ENCODE measurements at places on chromosomes 13 and 19.

DNA sequence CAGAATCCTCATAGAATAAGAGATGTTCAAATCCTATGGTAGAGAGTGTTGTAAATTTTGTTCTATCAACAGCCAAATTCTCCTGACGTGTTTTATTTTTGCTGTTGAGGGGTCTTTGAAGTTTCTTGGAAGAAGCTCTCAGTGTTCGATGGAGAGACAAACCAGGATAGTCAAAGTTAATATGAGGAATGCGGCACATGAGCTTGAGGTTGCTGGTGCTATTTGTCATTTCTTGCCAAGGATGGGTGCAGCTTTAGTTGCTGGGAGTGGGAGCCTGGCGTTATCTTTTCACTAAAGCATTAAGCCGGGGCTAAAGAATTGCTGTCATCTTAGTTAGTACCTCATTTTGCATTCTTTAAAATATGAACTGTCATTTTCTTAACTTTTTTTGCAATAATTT, 239.9 kb upstream of the CSNK1A1L start:
- DNase-seq = no peak

GRCh38 chr13:27772651-27773425, 19.4 kb upstream of the GSX1 start:
- DNase-seq = no peak

GRCh38 chr13:66748712-66749111, 481.4 kb downstream of the PCDH9 start:
- DNase-seq = no peak

- DNase-seq = no peak
Measured at GRCh38 chr13:27504868-27505194, 54.5 kb upstream of the MTIF3 start.

- no peak for DNase-seq
Measured at GRCh38 chr19:47499371-47499770, 15.4 kb upstream of the KPTN start.

GRCh38 chr19:1058112-1058511, 8.9 kb upstream of the ARHGAP45 start:
- DNase-seq = no peak

DNA sequence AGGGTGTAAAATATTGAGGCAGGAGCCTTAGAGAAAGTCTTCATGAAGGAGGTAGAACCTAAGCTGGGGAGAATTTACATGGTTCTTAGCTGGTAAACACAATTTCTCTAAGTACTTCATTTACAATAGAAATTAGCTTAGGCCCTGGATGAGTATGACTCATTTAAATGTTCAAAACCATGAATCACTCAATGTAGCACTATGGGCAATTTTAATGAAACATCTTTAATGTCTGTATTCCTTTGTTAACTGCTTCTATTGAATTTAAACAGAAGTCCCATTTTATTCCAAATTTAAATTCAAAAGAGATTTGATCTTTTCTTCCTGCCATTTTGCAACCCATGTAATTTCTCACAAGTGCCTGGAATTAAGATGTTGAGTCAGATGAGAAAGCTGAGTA, 252.1 kb downstream of the RFC3 start:
- no peak for DNase-seq

DNA sequence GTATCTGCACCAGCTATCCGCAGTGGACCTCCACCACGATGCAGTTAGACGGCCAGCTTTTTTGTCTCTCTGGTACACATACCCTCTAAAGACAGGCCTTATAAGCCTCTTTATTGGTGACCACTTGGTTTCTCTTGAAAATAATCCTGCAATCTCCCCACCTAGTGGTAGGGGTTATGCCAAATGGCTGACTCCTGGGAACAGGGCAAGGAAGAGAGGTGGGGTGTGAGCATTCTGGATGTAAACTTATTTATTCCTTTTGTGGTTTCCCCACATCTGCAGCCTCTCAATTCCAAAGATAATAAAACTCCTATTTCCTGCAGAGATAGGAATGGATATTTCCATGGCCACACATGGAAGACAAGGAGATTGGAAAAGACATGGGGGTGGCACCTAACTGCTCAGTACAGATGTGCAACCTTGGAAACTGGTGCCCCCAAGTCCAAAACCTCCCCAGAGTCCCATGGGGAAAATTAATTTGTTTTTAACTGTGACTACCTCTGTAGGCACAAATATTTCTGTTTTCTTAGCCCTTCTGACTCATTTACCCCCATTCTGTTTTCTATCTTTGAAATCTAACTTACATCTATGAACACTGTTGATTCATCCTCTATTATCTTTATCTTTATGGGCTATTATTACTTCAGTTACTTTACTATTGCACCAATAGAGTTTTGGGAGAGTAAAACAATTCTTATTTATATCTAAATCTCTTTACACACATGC, 112.7 kb upstream of the TSHZ3 start:
- no peak for DNase-seq

DNA sequence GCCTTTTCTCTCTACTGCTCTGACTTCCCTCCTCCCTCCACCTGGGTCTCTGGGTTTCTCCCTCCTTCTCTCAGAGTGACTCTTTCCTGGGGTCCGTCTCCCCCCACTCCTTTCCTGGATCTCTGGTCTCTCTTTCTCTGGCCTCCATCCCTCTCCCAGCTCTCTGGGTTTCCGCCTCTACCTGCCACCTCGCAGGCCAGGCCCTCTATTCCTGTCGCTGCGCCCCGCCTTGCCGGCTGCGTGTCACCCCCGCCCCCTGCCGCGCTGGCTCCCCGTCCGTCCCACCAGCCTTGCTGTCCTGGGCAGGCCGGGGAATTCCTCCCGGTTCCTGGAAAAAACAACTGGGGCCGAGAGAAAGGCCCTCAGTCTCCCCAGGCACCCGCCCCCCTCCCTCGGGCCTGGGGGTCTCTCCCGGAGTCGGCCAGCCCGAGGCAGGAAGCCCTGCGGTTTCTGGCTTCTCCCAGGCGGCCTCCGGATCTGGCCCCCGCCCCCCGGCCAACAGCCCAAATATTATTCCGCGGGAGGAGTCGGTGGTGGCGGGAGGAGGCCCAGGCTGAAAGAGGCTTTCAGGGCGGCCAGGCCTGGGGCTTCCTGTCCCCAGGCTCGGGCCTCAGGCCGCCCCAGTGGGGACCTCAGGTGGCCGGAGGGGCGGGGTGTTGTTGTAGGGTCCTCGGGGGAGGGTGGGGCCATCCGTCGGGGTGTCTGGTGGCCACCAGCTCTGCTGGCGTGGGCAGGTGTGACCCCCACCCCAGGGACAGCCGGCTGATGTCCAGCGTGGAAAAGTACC, 9.3 kb downstream of the IRF2BP1 start:
- DNase-seq = no peak

DNA sequence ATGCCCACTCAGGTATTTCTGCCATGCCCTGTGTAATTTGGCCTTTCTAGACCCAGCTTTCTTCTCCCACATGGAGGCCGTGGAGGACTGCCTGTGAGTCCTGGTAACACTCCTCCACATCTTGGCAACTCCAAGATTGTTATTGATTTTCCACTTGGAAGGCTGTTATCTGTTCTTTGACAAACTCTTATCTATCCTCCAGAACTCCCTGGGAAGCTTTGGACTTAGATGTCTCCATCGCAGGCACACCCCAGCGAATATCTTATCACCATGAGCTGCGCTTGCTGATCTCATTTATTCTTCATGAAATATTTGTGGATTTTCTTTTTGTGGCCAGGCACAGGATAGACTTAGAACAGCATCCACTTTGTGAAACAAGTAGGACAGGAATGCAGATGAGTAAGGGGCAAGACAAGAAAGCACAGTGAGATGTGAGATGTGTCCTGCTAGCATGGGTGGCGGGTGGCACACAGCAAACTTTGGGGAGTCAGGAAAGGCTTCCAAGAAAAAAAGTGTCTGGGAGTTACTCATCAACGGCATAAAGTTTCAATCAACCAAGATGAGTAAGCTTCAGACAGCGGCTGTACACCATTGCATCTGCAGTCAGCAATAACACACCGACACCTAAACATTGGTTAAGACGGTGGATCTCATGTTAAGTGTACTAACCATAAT, 84.5 kb upstream of the IRS2 start:
- DNase-seq = no peak

DNA sequence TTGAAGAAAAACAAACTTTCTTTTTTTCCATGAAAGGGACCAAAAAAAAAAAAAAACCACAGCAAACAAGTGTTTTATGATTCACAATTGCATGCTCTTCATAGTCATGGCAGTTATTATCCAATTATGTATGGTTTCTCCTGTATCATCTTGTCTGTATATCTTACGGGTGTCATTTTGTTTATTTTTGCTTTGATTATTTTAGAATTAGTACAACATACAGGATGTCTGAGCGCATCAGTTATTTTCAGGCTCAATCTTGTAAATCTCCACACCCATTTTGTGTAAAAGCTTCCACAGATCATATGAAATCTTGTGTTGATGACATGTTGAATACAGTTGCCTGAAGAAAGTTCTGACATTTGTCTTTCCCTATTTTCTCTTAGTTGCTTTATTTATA, 280.3 kb downstream of the KLF5 start:
- no peak for DNase-seq

GRCh38 chr19:18682807-18683108, 722 bp upstream of the CRTC1 start:
- DNase-seq = no peak

- DNase-seq = no peak
Measured at GRCh38 chr13:72403396-72404010, 323.9 kb downstream of the MZT1 start.

DNA sequence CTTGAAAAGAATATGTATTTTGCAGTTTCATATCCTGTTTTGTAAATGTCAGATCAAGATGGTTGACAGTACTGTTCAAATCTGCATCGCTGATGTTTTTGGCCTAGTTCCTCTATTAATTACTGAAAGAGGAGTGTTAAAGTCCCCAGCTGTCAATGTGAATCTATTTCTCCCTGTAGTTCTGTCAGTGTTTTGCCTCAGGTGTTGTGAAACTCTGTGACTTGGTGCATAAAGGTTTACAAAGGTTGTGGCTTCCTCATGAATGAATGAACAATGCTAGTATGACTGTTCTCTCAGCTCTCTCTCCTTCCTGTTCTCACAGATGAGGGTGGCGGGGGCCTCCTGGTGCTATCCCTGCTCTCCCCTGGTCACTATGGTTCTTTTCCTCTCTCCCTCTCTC, 142.4 kb downstream of the MYCBP2 start:
- no peak for DNase-seq

- DNase-seq = no peak
Measured at GRCh38 chr19:42480335-42481095, 37.8 kb upstream of the CXCL17 start.

DNA sequence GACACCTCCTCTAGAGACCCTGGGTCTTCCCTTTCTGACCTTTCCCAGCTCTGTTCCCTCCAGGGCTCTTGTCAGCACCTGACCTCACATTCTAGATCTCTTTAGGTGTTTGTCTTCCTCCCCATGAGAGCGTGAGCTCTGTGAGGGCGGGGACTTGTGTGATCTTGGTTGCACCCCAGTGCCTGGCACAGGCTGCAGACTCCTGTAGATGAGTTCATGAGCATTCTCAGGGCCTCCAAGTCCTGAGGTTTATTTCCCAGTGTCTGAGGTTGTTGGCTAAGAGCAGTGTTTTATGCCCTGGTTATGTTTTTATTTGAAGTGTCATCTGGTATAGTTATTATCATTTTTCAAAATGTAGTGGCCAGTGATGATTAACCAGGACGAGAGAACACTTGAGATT, 596 bp downstream of the CEACAM4 start:
- no peak for DNase-seq

DNA sequence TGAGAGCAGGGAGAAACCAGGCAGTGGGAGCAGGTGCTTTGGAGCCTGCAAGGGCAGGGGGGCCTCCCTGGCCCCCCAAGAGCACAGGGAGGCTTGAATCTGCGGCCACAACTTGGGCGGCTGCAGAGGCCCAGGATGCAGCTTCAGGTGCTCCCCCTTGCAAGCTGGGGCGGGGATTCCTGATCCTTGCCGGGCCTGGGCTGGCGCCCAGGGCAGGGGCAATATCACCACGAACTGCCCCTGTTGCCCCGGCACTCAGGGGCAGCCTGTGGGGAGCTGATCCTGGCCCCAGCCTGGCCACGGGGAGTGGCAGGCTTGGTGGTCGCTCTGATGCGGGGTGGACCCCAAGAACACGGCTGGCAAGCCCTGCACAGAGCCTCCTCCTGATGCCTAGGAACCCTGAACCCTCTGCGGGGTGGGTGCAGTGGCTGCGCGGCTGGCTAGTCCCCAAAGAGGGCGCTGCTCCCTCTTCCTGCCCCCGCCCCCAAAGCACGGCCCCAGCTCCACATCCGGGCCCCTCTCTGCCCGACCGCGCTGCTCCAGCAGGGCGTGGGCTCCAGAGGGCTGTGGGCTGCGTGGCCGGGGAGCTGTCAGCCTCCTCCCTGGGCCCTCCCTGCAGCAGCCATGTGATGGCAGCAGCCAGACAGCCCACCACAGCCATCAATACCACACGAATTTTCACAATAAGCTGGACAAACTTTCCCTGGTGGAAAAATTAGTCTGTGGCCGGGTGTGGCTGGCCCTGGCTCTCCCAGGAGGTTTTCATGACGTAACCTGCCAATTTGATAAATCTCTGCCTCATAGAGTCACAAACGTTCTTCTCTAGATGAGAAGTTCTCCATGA, 21.0 kb downstream of the TNFSF9 start:
- no peak for DNase-seq

DNA sequence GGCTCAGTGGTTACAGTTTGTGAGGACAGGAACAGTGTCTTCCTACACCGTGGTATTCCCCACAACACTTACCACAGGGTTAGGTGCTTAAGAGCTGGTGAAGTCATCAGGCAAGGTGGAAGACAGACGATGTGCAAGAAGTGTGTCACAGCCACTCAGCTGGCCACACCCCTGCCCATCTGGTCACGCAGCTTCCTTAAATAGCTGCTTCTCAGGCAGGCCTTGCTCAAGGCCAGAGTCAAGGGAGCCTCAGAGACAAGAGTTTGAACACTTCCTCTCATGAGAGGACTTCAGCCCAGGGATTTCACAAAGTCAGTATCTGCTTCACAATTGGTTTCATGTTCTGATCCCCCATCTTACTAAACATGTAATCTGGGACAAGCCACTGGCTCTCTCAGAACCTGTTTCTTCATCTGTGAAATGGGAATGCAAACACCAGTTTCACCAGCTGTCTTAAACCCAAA, 80.3 kb upstream of the FRY start:
- no peak for DNase-seq

DNA sequence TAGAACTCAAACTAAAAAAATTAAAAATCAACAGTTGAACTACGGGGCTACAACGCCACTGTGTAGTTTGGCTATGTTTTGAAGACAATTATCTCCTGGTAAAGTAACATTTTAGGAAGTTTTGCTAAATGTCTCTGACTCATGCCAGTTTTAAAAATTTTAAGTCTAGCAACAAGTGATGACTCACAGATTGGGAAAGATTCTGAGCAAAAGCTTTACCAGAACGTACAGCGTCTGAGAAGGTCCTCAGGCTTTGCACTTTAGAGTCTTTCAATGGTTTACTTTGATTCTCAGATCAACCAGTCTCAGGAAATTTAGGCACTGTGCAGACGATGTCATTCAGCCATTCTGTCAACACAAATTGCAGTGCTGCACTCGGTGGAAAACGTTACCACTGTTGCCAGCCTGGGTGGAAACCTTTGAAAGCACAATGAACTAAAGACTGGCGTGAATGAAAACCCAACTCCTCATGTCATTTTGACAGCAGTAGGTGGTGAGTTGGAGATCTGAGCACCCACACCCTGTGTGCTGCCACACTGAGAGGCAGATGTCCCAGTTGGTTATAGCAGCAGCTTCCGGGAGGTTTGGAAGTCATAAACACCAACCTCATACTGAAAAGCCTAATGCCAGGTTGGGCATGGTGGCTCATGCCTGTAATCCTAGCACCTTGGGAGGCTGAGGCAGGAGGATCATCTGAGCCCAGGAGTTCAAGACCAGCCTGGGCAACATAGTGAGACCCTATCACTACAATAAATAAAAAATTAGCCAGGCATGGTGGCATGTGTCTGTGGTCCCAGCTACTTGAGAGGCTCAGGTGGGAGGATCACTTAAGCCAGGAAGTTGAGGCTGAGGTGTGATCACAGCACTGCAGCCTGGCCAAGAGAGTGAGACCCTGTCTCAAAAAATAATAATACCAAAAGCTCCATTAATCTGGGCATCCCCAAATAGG, 6.3 kb upstream of the WTIP start:
- no peak for DNase-seq

Measured in NCI-H446 treated with DMSO at 0.1 percent for 48 hours (cell line).